ENCODE measurements at places on chromosomes 12 and 14.

GRCh38 chr14:90490720-90491050 is 93.9 kb downstream of the CALM1 start:
- DNase-seq = no peak

GRCh38 chr12:8127138-8127537 is 3.7 kb downstream of the CLEC4A start:
- DNase-seq = no peak

GRCh38 chr14:78875049-78875448 is 704.9 kb downstream of the NRXN3 start:
- DNase-seq = no peak

DNA sequence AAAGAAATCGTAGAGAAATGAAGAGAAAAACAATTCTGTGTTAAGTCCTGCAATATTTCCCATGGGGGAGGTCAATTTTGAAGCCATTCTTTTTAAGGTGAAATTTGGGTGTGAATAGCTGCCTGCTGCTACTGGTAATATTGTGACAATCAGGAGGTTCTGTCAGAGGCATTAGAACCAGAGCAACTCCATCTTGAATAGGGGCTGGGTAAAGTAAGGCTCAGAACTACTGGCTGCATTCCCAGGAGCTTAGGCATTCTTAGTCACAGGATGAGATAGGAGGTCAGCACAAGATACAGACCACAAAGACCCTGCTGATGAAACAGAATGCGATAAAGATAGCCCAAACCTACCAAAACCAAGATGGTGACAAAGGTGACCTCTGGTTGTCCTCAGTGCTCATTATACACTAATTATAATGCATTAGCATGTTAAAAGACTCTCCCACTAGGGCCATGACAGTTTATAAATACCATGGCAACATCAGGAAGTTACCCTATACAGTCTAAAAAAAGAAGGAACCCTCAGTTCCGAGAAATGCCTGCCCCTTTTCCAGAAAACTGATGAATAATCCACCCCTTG is 24.8 kb upstream of the MTHFD1 start:
- no peak for DNase-seq

- no peak for DNase-seq
Measured at GRCh38 chr14:98489115-98489514, 782.9 kb downstream of the BCL11B start.

- no peak for DNase-seq
Measured at GRCh38 chr14:77601846-77602619, 14.4 kb downstream of the SPTLC2 start.

- DNase-seq = no peak
Measured at GRCh38 chr14:74392616-74393570, 33.1 kb downstream of the SYNDIG1L start.

DNA sequence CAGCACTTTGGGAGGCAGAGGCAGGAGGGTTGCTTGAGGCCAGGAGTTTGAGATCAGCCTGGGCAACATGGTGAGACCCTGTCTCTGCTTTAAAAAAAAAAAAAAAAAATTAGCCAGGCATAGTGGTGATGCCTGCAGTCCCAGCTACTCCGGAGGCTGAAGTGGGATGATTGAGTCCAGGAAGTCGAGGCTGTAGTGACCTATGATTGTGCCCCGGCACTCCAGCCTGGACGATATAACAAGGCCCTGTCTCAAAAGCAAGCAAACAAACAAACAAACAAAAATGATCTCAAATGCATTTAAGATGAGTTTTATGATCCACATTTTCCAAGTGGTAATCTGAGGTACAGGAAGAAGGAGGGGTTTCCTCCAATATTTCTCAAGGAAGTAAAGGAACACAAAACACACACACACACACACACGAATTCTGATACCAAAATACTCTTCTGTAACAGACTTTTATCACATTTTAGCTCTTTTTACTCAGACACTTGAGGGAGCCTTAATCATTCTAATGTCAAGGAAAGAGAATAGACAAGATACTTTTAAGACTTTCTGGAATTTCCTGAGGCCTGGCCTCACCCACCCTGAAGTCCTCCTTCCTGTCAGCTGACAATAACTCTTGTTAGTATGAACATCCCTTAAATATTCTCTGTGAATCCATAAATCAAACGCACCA is 44.4 kb upstream of the CERS5 start:
- DNase-seq = no peak

GRCh38 chr12:5269846-5270245 is 162.1 kb upstream of the NTF3 start:
- no peak for DNase-seq

- DNase-seq = no peak
Measured at GRCh38 chr14:67444395-67444794, 32.4 kb upstream of the PLEK2 start.

GRCh38 chr14:22535916-22536315 is 53.1 kb downstream of the DAD1 start:
- DNase-seq = no peak

DNA sequence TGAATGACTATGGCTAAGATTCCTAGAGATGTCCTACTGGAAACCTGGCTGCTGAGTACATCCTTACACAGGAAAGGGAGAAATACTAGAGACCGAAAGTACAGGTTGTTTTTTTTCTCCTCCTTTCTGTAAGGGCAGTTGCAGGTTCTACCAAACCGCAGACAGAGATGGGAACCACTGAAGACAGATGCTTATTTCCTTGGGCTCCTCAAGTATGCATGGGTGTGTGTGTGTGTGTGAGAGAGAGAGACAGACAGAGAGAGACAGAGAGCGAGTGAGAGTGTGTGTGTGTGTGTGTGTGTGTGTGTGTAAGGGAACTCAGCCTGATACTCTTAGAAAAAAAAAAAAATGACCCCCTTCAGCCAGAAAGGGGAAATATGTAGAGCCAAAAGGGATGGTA is 42.5 kb downstream of the MAP4K5 start:
- DNase-seq = no peak

- no peak for DNase-seq
Measured at GRCh38 chr12:74732164-74732784, 194.6 kb downstream of the ATXN7L3B start.

DNA sequence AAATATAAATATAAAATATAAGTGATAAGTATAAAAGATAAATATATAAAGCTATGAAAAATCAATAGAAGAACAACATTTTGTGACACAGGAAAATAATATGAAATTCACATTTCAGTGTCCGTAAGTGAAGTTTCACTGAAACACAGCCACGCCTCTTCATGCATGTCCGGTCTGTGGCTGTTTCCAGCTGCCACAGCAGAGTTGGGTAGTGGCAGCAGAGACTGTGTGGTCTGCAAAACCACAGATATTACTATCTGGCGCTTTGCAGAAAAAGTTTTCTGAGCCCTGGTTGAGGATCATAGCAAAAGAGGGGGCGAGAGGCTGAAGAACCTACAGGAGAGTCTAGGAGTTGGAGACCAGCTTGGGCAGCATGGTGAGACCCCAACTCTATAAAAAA is 780 bp downstream of the SERPINA4 start:
- DNase-seq = no peak

DNA sequence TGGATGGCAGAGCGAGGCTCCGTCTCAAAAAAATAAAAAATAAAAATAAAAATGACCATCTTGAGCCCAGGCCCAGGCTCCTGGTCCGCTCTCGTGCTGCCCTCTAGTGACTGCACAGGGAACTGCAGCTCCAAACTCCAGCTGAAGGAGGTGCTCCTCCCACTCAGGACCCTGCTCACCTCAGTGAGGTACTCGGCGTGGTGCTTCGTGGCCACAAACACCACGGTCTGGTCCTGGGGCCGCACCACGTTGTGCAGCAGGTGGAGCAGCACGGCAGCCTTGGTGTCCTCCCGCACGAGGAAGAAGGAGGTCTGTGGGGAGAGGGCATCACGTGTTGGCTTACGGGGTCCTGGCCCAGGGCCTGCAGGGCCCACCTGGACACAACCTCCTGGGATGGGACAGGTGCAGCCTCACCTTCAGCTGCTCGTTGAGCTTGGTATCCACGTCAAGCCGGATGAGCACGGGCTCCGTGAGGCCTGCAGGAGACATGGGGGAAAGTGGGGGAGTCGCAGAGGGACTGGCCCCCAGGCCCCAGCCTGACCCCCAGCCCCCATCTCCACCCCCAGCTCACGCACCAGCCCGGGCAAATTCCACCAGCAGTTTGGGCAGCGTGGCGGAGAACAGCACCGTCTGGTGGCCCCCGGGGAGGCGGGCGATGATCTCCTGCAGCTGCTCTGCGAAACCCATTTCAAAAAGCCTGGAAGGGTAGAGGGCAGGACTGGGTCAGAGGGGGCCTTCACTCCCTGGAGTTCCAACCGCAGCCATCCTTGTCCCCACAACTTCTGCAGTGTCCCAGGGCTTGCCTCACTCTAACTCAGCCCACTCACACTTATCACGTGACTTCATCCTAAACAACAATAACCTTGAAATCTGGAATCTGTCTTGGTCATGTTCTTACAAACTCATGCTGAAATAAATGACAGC is 10.6 kb downstream of the DDX54 start:
- DNase-seq = peak; percentile 83

- DNase-seq = no peak
Measured at GRCh38 chr14:59305231-59305630, 116.8 kb downstream of the DAAM1 start.

DNA sequence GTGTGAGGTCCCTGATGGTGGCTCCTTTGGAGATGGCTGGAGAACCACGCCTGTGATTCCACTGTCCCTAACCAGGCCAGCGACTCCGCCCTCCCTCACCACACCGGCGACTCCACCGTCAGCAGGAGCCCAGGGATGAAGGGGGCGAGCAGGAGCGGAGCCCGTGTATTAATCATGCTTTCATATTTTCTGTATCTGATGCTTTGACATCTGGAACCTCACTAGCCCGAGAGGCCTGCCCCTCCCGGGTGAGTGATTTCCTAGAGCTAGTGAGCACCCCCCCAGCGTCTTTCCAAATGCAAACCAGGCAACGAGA is 69.9 kb downstream of the NOC4L start:
- DNase-seq = no peak

GRCh38 chr12:49059045-49059298 is 1.6 kb downstream of the KMT2D start:
- DNase-seq = no peak

GRCh38 chr14:99258341-99258861 is 13.6 kb downstream of the BCL11B start:
- DNase-seq = no peak

- no peak for DNase-seq
Measured at GRCh38 chr12:79012636-79013035, 148.1 kb downstream of the SYT1 start.

DNA sequence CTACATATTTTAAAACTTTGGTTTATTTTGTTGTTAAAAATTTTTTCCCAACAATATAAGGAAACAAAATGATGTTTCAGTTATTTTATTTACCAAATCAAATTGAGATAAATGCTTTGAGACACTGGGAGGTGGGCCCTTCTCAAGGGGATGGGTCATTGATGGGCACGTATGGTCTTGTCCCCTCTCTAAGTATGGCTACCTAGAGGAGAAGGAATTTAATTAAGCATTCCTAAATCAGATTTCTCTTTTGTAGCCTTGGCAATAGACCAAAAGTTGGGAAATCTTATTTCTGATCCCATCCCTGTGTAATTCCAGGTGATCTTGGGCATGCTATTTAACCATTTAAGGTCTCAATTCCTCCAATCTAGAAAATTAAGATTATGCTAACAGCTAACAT is 79.0 kb downstream of the SCN8A start:
- no peak for DNase-seq

GRCh38 chr12:30201301-30202160 is 417.8 kb upstream of the TMTC1 start:
- DNase-seq = no peak

DNA sequence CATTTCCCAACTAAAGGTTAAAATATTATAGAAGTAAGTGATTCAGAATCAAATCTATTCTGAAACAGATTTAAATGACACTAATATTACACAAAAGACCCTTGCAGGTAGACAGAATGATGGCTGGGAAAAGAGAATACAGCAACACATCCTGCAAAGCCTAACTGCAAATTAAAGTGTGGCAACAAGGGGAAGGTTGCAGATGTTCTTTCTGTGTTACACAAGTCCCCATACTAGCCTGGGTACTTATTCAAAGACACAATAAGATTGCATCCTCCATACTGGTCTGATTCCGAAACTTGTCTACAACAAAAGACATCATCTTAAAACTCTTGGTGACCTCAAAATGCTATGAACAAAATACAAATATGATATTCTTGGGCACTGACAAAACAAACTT is 50.5 kb downstream of the R3HDM2 start:
- DNase-seq = no peak

DNA sequence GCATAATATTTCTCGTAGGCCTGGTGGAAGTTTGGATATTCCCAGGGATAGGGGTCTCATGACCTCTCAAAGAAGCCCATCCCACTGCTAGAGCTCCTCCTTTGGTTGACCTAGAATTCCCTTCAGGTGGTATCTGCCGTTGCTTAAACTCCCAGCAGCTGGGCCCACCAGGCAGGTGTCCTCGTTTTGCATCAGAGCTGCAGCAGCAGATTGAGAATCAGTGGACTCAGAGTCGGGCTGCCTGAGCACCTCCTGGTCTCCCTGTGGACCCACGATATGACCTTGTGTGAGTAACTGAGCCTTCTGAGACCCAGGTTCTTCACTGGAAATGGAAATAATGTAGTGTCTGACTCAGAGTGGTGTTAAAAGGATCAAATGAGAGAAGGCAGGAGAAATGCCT is 132.7 kb downstream of the PAPOLA start:
- DNase-seq = no peak

DNA sequence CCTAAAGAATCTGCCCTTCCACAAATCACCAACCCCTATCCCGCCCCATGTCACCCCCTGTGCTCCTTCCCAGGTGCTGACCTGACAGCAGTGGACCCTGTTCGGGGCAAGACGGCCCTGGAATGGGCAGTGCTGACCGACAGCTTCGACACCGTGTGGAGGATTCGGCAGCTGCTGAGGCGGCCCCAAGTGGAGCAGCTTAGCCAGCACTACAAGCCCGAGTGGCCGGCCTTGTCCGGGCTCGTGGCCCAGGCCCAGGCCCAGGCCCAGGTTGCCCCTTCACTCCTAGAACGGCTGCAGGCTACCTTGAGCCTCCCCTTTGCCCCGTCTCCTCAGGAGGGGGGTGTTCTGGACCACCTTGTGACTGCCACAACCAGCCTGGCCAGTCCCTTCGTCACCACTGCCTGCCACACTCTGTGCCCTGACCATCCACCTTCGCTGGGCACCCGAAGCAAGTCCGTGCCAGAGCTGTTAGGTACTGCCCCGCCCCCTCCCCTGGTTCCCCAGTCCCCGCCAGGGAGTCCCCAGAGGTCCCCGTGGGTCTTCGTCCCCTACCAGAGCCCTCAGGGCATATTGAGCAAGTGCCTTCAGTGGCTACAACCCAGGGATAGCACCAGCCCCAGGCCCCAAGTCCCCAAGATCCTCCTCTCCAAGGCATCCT is 2.7 kb downstream of the ANKRD33 start:
- DNase-seq = no peak
